ENCODE measurements at places on chromosomes 5 and 9. TPM values are rescaled to one million over a fixed set of nuclear protein-coding genes. Genes with fewer than 3 reads are reported as not detected.
A peak's percentile ranks its signal among the peaks of the same experiment; 100 is the strongest.

DNA sequence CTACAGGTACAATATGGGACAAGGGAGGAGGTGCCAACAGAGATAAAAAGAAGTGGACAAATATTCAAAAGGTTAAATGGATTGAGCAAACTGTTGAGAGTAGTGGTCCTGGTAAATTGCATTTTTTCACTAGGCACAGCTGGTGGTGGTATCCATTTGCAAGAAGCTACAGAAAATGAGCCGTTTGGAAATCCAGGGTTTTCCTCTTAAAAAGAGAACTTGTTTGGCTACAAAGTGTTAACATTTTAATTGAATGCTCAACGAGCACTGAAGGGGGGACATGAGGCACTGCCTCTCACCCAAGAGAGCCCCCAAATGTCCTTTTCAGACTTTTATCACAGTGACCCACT is 491 bp upstream of the ZCCHC9 start:
- peak overlapping the region; percentile 91 for H3K27ac ChIP-seq
- H3K27me3 ChIP-seq, result no peaks in the 10 kb centered on the region
- H3K4me1 ChIP-seq, result peaks cover 41% of the 10 kb centered on the region
- H3K4me3 ChIP-seq, result peak overlapping the region; percentile 86
- no peak for DNase-seq

IARS1 gene
- 63.8 TPM for total RNA-seq

PSD2 gene
- total RNA-seq, result 0.25 TPM

- no peak overlapping the region for H3K27ac ChIP-seq
- no peaks in the 10 kb centered on the region for H3K27me3 ChIP-seq
- no peak for DNase-seq
- H3K4me1 ChIP-seq, result no peaks in the 10 kb centered on the region
- no peaks in the 10 kb centered on the region for H3K36me3 ChIP-seq
Measured at GRCh38 chr9:10843151-10843550, 230.3 kb upstream of the PTPRD start.

- H3K4me1 ChIP-seq, result no peaks in the 10 kb centered on the region
- H3K27ac ChIP-seq, result no peak overlapping the region
- no peaks in the 10 kb centered on the region for H3K36me3 ChIP-seq
- no peaks in the 10 kb centered on the region for H3K27me3 ChIP-seq
Measured at GRCh38 chr5:80069918-80070318, 34.8 kb downstream of the THBS4 start.

SLC6A7 gene
- 0.25 TPM for total RNA-seq

SCGB3A2 gene
- not detected for total RNA-seq

DNA sequence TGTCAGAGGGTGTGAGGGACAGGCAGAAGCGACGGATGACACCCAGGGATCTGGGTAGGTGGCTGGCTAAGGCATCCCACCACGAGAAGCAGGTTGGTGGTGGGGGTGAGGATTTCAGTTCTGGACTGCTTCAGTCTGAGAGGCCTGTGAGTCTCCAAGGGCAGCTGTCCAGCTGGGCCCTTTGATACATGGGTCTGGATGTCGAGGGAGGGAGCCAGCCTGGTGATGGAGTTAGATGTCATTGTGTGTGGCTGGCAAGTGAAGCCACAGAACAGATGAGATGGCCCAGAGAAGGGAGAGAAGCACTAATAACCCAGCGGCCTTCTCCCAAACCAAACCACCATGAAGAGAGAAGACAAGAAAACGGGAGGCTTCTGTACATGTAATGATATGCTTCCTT is 11.1 kb downstream of the MED27 start:
- no peak overlapping the region for H3K4me3 ChIP-seq
- H3K4me1 ChIP-seq, result no peaks in the 10 kb centered on the region
- H3K27ac ChIP-seq, result no peak overlapping the region

LRRC70 gene
- 9.6 TPM for total RNA-seq

DNA sequence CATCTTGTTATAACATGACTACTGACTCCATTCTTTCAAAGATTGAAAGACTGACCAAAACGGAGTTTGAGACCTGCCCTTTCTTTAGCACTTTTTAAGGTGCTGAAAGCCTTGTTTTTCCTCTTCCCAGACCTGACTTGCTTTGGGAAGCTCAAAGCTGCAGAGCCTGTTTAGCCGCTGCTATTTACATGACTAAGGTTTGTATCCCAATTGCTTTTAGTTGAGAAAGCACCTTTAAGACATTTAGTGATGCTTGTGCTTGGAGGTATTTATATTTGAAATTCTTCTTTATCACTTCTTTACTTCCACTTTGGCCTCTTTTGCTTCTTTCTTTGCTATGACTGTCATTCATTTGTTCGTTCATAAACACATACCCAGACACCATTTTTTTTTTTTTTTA is 182.6 kb upstream of the ELL2 start:
- no peak overlapping the region for H3K27ac ChIP-seq
- H3K4me1 ChIP-seq, result peaks cover 14% of the 10 kb centered on the region
- no peaks in the 10 kb centered on the region for H3K36me3 ChIP-seq
- no peaks in the 10 kb centered on the region for H3K27me3 ChIP-seq
- H3K4me3 ChIP-seq, result no peak overlapping the region
